ENCODE measurements at places on chromosomes 4 and X. TPM values are rescaled to one million over a fixed set of nuclear protein-coding genes. Genes with fewer than 3 reads are reported as not detected.

Gene GJB1
- total RNA-seq: not detected

Gene FAM47B
- total RNA-seq: not detected

Gene CLDN2
- total RNA-seq: not detected

Gene SERPINA7
- total RNA-seq: not detected

Gene SCD5
- 14.0 TPM for total RNA-seq

Gene RGN
- total RNA-seq: not detected

Gene ART3
- not detected for total RNA-seq

Gene GABRE
- total RNA-seq: not detected

Gene ARHGAP36
- total RNA-seq: not detected

Gene RTL9
- total RNA-seq: not detected

Gene P2RY4
- not detected for total RNA-seq

Gene NUDT6
- total RNA-seq: 18.6 TPM

Gene UCP1
- not detected for total RNA-seq

Gene BEX2
- total RNA-seq: 31.5 TPM

Gene SLC7A11
- 12.1 TPM for total RNA-seq

Gene ZNF81
- total RNA-seq: 12.3 TPM

Gene CCKAR
- total RNA-seq: not detected

Gene SLC9B2
- total RNA-seq: 91.0 TPM

Gene PPARGC1A
- 0.14 TPM for total RNA-seq

Gene RAI2
- total RNA-seq: not detected

- DNase-seq: no peak
Observed at GRCh38 chr4:10092481-10093270, 23.9 kb downstream of the WDR1 start.

DNA sequence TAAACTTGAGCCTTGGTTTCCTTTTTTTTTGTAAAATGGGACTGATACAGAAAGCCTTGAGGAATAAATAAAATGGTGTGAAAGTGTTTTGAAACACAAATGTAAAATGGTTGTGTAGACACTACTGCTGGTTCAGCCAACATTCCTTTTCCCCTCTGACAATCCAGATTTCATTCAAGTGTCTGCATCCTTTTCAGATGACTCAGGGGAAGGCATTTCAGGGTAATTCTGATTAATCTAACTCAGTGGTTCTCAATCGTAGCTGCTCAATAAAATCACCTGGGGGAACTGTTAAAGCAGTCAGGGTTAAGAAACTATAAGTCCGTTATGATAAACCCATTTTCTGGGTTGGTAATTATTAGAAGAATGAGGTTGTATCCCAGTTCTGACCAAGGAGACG, 4.6 kb downstream of the ARHGAP10 start:
- DNase-seq: no peak

- DNase-seq: no peak
Observed at GRCh38 chrX:136047969-136048368, 62.7 kb downstream of the SLC9A6 start.

- no peak for DNase-seq
Observed at GRCh38 chr4:58313444-58313843, 1203.3 kb upstream of the IGFBP7 start.

DNA sequence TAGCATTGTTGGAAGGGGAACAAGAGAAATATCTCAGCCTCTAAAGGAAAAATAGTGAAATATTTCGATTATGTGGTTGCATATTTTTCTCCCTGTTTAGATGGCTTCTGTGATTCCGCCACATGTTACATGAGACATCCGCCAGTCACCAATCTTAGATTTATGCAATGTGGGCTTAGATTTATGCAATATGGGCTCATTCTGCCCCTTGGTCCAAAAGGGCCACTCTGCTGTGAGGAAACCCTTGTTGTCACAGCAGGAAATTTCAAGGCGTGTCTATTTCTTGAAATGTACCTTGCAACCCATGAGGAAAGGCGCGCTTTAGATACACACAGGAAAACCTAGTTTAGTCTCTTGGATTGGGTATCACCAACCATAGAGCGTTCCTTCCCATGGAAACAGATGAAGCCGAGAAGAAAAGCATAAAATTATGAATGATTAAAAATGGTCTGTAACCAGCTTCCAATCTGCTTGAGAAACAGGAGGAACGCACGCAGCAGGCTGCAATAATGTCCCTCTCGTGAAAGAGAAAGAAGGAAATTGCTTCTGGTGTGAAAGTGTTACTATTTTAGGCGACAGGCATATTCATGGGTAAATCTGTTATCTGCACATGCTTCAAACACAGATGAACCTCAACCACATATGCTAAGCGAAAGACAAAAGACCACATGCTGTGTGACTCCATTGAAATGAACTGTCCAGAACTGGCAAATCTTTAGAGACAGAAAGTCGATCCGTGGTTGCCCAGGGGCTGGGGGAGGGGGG, 3.7 kb downstream of the RS1 start:
- no peak for DNase-seq

DNA sequence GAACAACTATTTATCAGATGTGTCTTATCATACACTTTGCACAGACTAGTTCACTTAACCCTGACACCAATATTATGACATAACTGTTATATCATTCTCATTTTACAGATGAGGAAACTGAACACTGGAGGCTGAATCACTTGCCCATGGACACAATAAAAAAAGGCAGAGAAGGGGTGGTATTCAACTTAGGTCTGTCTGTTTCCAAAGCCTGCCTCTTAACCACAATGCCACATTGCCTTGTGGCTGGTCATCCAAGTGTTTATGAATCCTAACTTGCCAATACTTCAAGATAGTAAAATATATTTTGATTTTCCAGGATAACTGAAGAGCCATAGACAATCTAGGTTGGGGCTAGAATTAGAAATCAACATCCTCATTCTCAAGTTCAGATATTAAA, 327.8 kb downstream of the NR3C2 start:
- no peak for DNase-seq

GRCh38 chrX:13755254-13755653, 20.7 kb downstream of the OFD1 start:
- no peak for DNase-seq

GRCh38 chrX:30151964-30152363, 63.4 kb upstream of the MAGEB2 start:
- DNase-seq: no peak

- DNase-seq: no peak
Observed at GRCh38 chr4:138949866-138950265, 65.7 kb upstream of the NOCT start.

- no peak for DNase-seq
Observed at GRCh38 chrX:127011629-127012028, 192.1 kb downstream of the PRR32 start.

DNA sequence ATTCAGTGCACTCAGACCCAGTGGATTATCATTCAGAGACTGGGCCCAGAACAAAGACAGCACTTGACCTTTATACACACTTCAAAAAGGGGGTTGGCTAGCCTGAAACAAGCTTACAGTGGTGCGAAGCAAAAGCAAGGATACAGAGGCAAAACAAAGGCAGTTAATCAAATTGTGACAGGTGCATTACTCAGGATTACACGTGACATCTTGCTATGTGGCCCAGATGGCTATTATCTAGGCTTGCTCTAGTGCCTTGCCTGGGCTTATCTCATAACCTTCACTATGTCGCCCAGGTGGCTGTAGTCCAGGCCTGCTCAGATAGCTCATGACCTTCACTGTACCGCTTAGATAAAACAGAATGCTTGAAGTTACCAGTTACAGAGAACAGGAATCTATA, 1092.1 kb upstream of the PRKX start:
- no peak for DNase-seq

DNA sequence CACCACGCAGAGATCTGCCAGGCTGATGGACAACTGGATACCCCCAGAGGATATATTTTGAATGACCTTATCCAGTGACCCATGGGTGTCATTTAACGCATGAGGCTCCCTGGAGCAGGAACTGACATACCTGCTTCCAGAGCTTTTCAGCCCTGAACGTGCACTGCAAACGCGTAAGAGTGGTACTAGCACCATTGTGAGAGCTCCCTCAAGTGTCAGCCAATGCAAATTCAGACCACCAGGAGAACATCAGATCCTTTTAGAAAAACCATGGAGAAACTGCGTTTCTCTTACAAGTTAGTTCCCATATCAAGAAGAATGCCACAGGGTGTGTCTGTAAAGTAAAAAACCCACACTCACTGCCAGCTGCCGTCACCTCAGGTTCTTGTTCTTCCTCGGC, 7.3 kb downstream of the TREX2 start:
- peak; percentile 60 for DNase-seq

DNA sequence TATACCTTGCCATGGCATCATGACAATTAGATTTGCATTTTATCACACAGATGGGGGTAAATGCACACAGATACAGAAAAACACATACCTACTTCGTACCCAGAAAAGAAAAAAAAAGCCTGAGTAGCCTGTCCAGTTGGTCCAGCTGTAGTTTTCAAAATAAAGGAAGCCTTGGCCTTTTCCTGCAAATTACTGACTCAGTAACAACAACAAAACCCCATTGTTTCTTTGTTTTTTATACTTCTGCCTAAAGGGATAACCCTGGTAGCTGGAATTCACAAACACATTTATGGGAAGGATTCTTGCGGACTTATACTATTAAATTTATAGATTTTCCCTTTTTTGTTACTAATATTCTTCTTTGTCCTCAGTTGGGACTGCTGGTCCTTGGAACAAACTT, 156.4 kb upstream of the PCDH10 start:
- no peak for DNase-seq

DNA sequence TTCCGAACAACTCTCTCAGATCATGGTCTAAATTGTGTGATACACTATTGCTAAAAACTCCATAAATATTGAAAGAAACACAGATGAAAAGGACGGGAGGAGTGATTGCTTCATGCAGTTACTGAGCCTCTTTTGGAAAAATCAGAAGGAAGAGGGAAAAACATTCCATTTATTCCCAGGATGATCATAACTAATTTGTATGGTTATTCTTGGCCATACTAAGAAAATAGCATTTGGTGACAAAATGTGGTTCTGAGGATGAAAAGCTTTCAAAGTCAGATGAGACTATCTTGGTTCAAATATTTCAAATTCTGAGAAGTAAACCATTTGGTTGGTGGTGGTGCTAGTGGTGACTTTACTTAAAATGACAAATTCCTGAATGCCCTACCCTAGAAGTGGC, 305.4 kb upstream of the LDB2 start:
- DNase-seq: no peak

DNA sequence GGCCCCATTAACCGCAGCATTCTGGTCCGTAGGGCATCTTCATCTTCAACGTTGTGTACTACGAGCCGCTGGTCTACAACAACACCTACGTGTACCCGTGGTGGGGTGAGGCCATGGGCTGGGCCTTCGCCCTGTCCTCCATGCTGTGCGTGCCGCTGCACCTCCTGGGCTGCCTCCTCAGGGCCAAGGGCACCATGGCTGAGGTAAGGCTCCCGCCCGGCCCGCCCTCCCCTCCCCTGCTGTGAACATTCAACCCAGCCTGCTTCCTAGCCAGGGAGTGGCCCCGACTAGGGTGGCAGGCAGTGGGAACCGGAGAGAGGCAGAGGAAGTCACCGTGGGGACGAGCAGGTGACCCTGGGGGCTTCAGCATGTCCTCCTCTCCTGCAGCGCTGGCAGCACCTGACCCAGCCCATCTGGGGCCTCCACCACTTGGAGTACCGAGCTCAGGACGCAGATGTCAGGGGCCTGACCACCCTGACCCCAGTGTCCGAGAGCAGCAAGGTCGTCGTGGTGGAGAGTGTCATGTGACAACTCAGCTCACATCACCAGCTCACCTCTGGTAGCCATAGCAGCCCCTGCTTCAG, 7.1 kb downstream of the SLC6A8 start:
- no peak for DNase-seq

GRCh38 chrX:9612146-9612505, 147.3 kb downstream of the TBL1X start:
- DNase-seq: no peak

DNA sequence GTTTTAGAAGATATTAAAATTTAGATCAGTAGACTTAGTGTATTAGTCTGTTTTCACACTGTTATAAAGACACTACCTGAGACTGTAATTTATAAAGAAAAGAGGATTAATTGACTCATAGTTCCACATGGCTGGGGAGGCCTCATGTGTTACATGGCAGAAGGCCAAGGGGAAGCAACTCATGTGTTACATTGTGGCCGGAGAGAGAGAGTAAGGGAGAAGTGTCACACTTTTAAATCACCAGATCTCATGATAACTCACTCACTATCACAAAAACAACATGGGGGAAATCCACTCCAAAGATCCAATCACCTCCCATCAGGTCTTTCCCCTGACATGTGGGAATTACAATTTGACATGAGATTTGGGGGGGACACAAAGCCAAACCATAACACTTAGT, 1159.7 kb upstream of the PCDH7 start:
- DNase-seq: no peak

- DNase-seq: no peak
Observed at GRCh38 chr4:183369073-183369472, 46.8 kb upstream of the CLDN24 start.

DNA sequence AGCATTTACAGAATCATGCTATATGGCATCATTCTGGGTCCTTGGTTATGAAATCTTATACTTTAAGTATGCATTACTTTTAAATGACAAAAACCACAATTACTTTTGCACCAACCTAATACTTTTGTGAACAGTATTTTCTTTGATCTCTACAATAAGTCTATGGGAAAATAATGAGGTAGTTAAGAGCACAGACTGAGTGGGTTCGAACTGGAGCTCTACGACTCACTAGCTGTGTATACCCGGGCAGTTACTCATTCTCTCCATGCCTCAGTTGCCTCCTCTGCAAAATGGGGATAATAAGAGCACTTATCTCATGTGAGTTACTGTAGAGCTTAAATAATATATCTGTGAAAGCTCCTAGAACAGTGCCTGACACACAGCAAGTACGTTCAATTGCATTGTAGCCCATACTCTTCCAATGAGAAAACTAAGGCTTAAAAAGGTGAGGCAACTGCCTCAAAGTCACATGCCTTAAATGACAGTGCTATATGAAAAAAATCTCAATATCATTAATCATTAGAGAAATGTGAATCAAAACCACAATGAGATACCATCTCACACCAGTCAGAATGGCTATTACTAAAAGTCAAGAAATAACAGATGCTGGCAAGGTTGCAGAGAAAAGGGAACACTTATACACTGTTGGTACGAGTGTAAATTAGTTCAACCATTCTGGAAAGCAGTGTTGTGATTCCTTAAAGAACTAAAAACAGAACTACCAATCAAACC, 151.5 kb downstream of the CHIC2 start:
- DNase-seq: no peak

DNA sequence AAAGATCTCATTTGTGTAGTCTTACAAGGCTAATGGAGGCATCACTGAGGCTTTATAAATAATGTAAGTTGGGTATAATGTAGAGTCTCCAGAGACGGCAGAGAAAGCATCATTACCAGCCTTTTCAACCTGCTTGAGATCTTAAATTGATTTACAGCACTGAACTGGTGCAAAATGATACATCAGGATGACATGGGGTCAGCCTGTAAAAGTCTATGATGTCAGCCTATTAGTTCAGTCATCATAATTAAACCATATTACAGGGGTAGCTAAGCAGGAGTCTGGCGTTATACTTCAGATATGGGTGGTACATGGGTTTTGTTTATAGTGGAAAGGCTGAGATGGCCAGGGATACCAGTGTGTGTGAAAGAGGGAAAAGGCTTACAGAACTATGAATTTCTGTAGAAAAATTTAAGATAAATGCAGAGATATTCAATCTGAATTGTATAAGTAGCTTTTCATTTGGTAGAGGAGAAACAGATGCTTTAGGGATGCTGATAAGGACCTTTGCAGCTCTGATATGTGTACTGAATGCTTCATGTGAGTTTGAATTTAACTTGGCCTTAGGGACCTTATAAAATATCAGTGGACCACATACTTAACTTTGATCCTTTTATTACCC, 2.7 kb downstream of the SMAD1 start:
- no peak for DNase-seq

GRCh38 chrX:54935306-54935705, 14.7 kb downstream of the TRO start:
- DNase-seq: no peak
